Stimulated activated CD4-positive, alpha-beta T cell treated with anti-CD3 and anti-CD28 coated beads, Interleukin-4, amount 100 ng/mL, for 4 hours (primary cell): ENCODE measurements at places on chromosomes 4 and X.

- DNase-seq = no peak
Observed at GRCh38 chrX:101483705-101484104, 1.6 kb upstream of the ARMCX4 start.

- no peak for DNase-seq
Observed at GRCh38 chr4:108377021-108377420, 208.3 kb upstream of the LEF1 start.

- DNase-seq = no peak
Observed at GRCh38 chr4:158189422-158189821, 16.6 kb upstream of the GASK1B start.

GRCh38 chrX:22025751-22026150 is 6.4 kb upstream of the PHEX start:
- DNase-seq = no peak

GRCh38 chr4:33063241-33063640 is 2343.1 kb downstream of the PCDH7 start:
- DNase-seq = no peak

DNA sequence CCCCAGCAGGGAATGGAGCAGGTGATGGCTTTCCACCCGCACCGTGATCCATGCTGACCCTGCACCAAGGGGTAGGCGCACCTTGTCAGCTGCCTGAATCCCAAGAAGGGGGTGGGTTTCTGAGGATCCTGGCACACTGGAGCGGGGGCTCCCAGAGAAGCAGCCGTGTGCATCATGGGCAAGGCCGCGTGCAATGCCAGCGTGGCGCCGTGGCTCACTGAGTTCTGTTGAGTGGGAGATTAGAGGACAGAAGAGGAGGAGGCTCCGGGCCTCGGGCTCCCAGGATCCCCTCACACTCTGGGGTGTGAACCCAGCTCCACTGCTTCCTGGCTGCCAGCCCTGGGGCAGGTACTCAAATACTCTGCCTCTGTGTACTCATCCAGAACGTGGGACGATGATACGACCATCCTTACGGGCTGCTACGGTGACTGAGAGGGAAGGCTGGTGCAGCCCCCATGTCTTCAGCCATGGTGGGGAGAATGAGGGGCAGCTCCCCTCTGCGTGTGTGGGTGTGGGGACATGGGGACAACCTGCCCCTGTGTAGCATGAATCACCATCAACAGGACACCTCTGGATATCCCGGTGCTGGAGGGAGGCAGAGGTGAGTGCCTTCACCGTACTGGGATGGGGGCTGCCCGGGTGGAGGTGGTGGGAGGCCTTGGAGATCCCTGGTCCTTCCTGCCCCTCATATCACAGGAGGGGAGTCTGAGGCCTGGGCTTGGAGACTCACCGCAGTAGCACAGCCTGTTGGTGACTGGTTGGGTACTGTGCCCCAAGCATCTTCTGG is 52.6 kb downstream of the CPZ start:
- no peak for DNase-seq

GRCh38 chr4:79050541-79050880 is 111.3 kb upstream of the PAQR3 start:
- DNase-seq = no peak

GRCh38 chrX:53356186-53356585 is 66.3 kb downstream of the SMC1A start:
- DNase-seq = no peak

DNA sequence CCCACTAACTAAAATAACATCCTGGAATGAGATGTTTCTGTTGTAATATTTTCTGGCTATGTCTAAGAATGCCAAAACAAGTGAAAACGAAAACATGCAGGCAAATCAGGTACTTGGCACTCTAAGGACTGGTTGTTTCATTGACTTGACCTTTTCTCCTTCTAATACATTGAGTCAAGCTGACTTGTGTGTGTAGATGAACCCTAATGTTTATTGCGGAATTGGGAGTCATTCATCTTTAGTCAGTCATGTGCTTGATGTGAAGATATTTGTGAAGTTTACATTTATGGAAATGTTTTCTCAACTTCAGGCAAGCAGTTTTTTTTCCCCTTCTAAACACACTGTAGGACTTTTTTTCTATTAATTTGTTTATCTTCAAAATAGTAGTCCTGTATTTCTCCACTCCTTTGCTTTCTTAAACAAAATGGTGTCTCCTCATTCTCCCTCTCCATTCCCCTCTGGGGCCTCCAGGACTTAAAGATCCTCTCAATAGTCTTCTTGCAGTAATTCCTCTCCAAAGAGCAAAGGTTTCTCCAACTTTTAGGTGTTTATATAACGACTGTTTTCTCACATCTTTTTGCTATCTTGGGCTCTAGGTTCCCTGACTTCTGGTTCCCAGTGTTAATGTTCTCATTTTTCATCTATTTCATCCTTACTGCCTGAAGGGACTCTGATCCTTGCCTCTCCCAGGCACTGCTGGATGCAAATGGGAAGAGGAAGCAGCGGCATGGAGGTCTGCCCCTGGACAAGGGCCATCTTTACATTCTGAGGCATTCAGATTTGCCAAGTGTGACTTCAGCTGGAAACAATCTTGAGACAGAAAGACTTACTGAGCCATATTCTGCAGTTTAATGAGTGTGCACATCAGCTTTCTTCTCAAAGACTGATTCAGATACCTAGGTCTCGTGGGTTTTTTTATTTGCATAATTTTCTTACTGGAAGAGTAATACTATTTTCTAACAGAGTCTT is 166.4 kb downstream of the ARHGAP6 start:
- DNase-seq = no peak

DNA sequence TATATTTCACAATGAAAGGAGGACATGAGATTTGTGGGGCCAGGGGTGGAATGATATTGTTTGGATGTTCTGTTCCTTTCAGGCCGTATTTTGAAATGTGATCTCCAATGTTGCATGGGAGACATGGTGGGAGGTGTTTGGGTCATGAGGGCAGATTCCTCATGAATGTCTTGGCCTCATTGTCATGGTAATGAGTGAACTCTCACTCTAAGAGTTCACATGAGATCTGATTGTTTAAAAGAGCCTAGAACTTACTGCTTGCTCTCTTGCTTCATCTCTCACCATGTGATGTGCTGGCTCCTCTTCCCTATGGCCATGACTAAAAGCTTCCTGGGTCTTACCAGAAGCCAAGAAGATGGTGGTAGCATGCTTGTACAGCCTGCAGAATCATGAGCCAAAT is 1183.0 kb downstream of the TECRL start:
- DNase-seq = no peak

- DNase-seq = no peak
Observed at GRCh38 chr4:95248720-95249425, 299.9 kb downstream of the UNC5C start.

GRCh38 chr4:3655963-3656362 is 110.2 kb upstream of the ADRA2C start:
- no peak for DNase-seq

DNA sequence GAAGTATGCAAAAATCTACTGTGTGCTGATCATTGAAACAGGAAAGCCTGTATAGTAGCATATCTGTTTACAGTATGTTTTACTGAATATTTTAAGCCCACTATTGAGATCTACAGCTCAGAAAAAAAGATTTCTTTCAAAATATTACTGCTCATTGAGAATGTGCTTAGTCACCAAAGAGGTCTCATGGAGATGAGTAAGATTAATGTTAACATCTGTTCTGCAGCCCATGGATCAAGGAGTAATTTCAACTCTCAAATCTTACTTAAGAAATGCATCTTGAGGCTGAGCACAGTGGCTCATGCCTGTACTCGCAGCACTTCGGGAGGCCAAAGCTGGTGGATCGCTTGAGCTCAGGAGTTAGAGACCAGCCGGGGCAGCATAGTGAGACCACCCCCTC is 3.3 kb downstream of the RNF4 start:
- no peak for DNase-seq

DNA sequence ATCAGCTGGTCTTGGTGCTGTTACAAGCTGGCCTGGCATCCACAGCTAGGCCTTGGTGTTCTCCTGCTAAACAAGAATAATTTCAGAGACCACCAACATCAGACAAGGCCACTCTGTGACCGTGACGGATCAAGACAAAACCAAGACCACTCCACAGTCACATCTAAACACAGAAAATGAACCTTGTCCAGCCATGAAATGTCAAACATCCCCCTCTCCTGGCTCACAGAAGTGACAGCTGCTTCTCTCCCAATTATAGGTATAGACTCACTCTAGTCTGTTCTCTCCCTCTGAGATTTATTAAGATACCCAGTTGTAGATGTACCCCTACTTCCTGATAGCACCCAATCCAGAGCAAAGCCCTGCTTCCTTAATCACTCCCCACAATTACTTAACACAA is 40.4 kb downstream of the EFHC2 start:
- no peak for DNase-seq
